ENCODE measurements at places on chromosomes 12 and 14.

DNA sequence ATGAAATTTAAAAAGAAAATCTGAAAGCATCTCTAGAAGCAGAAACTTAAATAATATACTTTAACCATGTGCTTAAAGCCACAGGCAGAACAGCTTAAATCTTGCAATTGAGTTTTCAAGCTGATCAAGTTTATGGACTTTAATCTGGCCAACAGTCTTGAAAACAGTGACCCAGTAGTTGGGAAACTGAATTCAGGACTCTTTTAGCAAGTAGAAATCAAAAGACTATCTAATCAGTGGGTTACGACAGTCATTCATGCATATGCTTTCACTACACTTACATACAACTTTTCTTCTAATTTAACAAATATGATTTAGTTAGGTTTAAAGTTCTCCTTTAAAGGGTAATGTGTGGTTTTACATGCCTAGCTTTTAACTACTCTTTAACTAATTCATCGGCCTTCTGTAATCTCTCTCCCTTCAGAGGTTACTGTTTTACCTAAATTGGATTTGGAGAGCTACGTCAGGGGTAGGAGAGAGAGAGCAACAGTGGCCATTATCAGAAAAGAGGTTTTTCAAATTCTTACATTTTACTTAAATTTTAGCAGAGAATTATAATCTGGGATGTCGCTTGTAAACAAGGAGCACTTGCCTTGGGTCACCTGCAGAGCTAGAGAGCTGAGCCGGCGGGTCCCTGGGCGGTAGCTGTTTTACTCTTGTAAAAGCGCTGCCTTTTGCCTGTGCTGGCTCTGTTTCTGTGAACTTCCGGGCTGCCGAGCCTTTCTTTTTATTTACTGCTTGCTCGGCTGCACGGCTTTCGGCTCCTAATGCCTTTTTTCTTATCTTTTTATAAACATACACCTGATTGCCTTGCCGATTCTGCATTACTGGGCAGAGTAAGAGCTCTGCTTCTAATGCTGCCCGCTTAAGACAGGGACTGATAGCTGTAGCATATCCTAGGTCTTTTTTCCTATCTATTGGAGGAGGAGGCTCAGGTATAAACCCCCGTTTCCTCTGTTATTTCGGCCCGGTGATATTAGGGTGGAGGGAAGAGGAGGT, 17.4 kb upstream of the LYZ start:
- no peak for DNase-seq

DNA sequence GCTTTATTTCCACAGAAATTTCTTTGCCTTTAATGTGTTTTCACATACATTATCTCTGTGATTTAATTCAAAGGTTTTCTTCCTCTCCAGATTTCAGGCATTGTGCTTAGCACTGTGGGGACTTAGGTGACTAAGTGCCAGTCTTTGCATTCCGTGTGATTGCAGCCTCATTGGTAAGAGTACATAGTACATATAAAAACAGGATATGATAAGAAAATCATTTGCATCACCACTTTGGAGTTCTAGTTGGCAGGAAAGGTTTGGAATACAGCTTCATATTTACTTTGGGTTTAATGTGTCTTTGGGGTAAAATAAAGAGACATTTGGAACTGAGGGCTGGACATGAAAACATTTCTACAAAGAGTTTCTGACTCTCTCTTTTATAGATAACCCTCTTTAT, 37.8 kb upstream of the C12orf75 start:
- no peak for DNase-seq

DNA sequence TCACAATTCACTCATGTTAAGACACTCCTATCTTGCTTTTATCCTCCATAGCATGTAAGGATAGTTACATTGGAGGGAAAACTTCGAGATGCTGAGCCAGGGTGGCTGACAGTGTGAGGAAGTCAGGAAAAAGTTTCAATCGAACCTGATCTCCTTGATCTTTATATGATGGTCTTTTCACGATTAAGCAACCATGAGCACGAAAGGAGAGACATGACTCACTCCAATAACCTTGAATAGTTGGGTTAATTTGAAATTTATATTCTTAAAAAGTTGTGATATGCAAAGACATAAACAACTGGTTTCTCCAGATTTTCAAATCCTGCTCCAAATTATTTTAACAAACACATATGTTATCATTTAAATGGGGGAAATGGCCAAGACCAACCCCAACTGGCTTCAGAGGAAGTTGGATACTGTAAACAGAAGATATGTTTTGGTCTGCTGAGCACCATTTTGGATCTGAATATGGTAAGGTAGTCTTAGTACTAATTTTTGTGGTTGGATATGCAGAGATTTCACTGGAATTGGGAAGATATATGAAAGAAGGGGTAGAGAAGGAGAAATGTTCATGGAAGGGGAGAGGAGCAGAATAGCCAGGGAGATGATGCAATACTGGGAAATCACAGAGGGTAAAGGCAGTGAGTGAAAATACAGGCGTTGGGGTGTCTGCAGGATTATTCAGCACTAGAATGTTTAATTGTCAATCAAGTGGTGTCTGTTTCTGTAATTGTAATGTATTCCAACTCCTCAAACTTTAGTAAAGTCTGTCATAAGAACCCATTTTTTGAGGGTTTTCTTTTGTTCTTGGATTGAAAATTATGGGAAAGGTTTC, 185.2 kb upstream of the SLC38A2 start:
- DNase-seq = no peak

DNA sequence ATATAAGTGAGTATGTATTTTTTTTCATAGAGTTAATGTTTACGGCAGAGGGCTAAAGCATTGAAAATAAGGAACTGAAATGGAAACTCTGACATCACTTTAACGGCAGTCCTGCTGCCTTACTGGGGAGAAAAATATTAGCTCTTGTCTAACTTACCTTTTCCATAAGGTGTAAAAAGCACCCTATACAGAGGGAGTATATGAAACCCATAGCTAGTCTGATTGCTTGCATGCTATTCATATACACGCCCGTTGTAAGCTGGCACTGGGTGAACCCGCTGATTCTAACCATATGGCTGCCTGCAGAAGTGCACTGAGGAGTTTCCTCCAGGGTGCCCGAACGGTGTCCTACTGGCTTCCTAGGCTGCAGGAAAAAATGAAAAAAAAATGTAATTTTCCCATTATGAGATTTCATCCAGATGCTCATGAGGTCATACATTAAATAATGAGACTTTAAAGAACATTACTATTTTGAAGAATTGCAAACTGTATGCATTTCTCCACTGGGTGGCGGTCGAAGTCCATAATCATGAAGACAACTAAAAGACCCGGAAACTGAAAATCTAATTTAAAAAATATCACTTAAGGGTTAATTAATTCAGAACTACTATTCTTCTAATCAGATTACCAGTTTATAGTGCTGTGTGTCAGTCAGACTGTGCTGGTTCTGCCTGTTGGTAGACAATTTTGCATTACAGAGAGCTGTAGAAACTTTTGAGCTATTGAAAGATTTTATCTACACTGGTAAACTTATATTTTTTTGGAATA, 144.7 kb downstream of the ALX1 start:
- DNase-seq = no peak

- DNase-seq = no peak
Observed at GRCh38 chr12:18343708-18344107, 82.4 kb downstream of the PIK3C2G start.

- DNase-seq = no peak
Observed at GRCh38 chr12:902581-902980, 46.9 kb downstream of the RAD52 start.

Data from vagina (tissue), 2 donors.